ENCODE measurements at places on chromosomes 13 and 19.

DNA sequence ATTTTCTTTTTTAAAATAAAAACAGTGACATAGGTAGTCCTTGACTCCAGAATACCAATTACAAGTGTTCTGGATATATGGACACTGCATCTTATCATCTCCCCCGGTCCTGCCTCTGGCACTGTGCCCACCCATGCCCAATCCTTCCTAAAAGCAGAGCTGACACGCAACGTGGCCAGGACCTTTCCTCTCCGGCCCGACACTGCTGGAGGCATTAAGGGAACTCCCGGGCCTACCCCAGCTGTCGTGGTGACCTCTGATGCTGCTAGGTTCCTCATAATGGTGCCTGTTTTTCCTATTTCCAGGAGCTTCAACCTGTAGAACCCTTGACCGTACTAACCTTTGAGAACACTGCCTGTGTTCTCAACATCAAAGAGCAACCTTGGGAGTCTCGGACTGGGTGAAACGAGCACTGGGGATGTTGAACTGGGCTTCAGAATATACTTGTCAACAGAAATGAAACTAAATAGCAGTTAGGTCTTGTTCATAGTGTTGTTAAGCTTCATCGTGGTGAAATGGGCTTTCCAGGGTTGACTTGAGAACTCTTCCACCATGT, 13.9 kb upstream of the RNF113B start:
- no peak for DNase-seq

- DNase-seq: no peak
These were observed 21.1 kb downstream of the ZNF274 start for GRCh38 chr19:58203814-58204475.

DNA sequence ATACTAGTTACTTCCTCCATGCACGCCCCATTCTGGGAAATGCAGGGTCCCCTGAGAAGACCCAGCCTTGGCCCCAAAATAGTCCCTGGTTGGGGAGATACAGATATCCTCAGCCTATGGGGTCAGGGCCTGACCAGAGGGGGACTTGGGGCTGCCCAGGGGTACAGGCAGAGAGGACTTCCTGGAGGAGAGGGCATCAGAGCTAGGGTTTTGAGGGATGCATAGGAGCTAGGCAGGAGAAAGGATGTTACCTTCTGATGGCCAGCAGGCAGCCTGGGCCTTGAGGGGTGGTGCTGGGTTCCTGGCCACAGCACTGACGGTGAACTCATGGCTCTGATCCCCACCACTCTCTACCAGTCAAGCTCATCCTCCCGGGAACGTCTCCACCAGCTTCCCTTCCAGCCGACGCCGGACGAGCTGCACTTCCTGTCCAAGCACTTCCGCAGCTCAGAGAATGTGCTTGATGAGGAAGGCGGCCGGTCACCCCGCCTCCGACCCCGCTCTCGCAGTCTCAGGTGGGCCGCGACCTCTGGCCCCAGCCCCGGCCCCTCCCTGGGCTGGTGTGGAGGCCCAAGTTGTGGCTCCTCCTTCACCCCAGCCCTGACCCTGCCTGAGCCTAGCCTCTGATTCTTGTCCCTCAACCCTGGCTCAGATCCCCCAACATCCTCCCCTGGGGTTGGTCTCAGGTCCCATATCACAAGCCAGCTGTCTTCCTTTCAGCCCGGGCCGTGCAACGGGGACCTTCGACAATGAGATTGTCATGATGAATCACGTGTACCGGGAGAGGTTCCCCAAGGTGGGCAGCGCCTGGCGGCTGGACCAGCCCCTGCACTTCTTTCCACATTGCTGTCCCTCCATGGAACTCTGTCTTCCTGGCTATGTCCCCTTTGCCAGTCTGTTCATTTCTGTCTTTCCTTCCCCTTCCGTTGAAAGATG, 25.6 kb downstream of the MAST3 start:
- DNase-seq: no peak

- DNase-seq: no peak
These were observed 6.5 kb upstream of the SSBP4 start for GRCh38 chr19:18412610-18413239.
